ENCODE measurements at places on chromosomes 3 and 15. TPM values are rescaled to one million over a fixed set of nuclear protein-coding genes. Genes with fewer than 3 reads are reported as not detected.

Gene CNTN4
- total RNA-seq = 6.8 TPM

Gene CNTN6
- total RNA-seq = 3.3 TPM

Gene ROBO2
- total RNA-seq = 7.2 TPM

DNA sequence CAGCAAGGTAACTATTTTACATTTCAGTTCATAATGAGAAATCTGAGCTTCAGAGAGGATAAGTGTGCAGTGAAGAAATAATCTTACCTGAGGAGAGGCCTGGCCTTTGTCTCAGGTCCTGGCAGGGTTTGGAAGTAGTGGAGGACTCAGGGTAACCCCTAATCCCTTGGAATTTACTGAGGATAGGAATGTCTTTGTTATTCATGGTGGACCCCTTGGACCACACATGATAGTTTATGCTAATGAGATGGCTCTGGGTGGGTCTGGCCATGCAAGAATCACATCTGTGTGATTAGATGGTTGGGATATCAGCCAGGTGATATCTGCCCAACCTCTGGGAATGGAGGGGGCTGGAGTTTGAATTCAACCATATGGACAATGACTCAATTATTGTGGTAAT, 65.0 kb upstream of the DAZL start:
- H3K27ac ChIP-seq = no peak overlapping the region
- DNase-seq = no peak
- no peaks in the 10 kb centered on the region for H3K36me3 ChIP-seq

DNA sequence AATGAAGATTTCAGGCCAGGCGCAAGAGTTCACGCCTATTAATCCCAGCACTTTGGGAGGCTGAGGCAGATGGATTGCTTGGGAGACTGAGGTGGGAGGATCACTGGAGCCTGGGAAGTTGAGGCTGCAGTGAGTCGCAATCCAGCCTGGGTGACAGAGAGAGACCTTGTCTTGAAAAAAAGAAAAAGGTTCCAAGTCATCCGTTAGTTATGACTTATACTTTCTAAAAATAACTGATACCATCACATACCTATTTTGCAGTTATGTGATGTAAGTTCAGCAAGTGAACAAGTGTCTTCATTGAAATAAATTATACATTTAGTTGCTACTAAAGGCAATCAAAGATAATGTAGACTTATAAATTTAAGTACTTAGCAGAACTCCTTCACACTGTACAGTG, 22.1 kb downstream of the CLPX start:
- no peaks in the 10 kb centered on the region for H3K27me3 ChIP-seq
- no peak for DNase-seq
- peaks cover 15% of the 10 kb centered on the region for H3K36me3 ChIP-seq

DNA sequence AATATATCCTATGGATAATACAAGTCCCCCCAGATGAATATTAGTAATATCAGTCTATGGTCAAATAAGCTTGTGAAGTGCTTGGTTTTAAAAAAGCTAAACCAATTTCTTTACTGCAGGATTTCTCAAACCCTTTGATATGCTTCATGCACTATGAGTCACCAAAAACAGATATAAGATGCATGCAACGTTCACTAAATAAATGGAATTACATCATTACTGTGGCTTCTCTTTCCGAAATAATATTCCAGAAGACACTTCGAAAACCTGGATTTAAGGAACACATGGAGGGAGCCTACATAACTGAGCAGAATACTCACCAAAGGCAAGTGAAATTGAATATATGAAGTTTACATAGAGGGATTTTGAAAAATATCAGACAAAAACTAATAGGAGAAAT, 126.3 kb upstream of the ABI3BP start:
- H3K27me3 ChIP-seq = no peaks in the 10 kb centered on the region
- H3K36me3 ChIP-seq = no peaks in the 10 kb centered on the region
- H3K4me1 ChIP-seq = no peaks in the 10 kb centered on the region
- H3K4me3 ChIP-seq = no peak overlapping the region

GRCh38 chr3:45817831-45818522, 21.6 kb upstream of the SLC6A20 start:
- H3K27ac ChIP-seq = peak overlapping the region; percentile 59
- peak; percentile 93 for DNase-seq
- H3K27me3 ChIP-seq = no peaks in the 10 kb centered on the region

DNA sequence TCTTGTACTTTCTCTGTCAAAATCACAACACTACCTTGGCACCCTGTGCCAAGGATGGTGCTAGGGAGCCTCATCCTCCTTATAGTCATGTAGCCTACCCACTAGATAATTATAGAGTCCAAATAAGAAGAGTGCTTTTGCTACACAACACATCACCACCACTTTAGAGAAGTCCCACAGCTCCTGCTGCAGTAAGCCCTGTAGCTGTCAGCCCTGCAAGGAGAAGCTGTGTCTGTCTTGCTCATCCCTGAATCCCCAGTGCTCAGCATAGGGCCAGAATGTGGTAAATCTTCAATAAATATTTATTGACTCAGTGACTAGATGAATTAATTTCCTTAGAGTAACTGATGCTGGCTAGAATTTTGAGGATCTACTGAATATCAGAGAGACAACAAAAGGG, 190.8 kb downstream of the ZNF621 start:
- no peak overlapping the region for H3K27ac ChIP-seq
- H3K4me1 ChIP-seq = peaks cover 4% of the 10 kb centered on the region
- no peak for DNase-seq
- no peaks in the 10 kb centered on the region for H3K36me3 ChIP-seq
- H3K4me3 ChIP-seq = no peak overlapping the region

DNA sequence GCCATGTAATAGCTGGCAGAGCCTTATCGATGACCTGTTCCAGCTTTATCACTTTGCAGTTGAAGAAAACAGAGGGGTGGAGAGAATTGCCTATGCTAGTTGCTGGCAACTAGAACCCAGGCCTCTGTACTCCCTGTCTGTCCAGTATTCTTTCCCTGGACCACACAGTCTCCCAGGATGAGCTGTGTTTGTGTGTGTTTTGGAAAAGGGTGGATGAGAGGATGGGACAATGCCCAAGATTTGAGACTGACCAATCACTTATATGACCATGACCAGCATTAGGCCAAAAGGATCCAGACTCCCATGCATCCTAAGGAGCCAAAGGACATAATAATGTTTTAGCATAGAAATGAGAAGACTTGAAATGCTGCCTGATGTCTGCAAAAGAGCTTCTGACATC, 102.6 kb downstream of the CD200R1L start:
- H3K27me3 ChIP-seq = no peaks in the 10 kb centered on the region
- H3K4me1 ChIP-seq = peaks cover 8% of the 10 kb centered on the region
- H3K4me3 ChIP-seq = no peak overlapping the region
- peak; percentile 91 for DNase-seq
- no peaks in the 10 kb centered on the region for H3K36me3 ChIP-seq

DNA sequence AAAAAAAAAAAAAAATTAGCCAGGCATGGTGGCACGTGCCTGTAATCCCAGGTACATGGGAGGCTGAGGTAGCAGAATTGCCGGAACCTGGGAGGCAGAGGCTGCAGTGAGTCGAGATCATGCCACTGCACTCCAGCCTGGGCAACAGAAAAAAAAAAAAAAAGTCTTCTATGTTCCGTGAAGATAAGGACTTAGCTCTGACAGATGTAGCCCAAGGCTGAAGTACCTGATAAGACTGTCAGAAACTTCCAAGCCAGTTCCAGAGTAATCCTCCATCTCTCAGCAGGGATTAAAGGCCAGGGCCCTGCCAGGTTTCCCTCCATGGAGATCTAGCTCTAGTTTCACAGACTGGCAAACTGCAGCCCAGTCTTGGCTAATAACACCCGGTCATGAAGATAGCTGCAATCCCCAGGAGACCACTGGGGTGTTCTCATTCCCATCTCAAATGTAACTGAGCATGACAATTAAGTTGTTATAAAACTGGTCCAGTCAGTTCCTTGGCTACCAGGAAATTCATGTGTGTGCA, 8.5 kb downstream of the CDCP1 start:
- H3K4me1 ChIP-seq = peaks cover 3% of the 10 kb centered on the region
- H3K27ac ChIP-seq = no peak overlapping the region
- H3K27me3 ChIP-seq = peaks cover 8% of the 10 kb centered on the region
- no peak overlapping the region for H3K4me3 ChIP-seq
- no peaks in the 10 kb centered on the region for H3K36me3 ChIP-seq

GRCh38 chr15:57732526-57733331, 26.2 kb downstream of the POLR2M start:
- no peaks in the 10 kb centered on the region for H3K36me3 ChIP-seq
- H3K4me1 ChIP-seq = peaks cover 6% of the 10 kb centered on the region
- H3K4me3 ChIP-seq = no peak overlapping the region
- H3K27me3 ChIP-seq = no peaks in the 10 kb centered on the region

DNA sequence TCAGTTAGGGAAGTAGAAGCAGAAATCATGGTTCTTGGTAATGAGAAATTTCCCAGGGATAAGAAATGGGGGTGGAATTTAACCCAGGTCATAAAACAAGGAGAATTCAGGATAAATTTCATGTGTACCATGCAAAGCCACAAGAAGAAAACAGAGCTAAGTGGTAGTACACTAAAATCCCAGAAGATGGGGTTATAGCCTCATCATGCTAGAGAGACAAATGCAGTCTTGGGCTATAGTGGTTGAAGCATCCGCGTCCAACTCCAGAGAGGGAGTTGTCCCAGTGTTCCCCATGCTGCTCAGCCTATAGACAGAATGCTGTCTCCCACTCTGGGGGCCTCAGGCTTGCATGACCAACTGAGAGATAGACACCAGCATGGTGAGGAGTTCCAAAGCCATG, 36.2 kb upstream of the CLRN1 start:
- H3K27ac ChIP-seq = no peak overlapping the region
- peaks cover 3% of the 10 kb centered on the region for H3K4me1 ChIP-seq
- DNase-seq = peak; percentile 81
- H3K27me3 ChIP-seq = no peaks in the 10 kb centered on the region

DNA sequence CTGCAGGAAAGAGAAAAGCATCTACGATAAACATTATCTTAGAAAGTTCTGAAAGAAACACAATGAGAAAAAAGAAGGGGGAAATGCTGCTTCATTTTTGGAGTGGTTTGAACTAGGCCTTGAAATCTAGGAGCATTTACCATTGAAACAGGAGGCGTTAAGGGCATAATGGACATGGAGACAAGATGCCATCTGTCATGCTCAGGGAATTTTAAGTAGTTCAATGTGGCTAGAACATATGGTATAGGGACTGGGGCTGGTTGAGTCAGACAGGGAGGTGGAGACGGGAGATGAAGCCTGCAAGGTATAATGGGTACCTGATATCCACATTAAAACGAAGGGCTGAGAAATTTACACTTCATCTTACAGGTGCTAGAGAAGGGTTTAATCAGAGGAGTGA, 10.4 kb upstream of the PLAAT1 start:
- H3K4me1 ChIP-seq = no peaks in the 10 kb centered on the region
- DNase-seq = no peak
- no peaks in the 10 kb centered on the region for H3K27me3 ChIP-seq
- no peaks in the 10 kb centered on the region for H3K36me3 ChIP-seq

DNA sequence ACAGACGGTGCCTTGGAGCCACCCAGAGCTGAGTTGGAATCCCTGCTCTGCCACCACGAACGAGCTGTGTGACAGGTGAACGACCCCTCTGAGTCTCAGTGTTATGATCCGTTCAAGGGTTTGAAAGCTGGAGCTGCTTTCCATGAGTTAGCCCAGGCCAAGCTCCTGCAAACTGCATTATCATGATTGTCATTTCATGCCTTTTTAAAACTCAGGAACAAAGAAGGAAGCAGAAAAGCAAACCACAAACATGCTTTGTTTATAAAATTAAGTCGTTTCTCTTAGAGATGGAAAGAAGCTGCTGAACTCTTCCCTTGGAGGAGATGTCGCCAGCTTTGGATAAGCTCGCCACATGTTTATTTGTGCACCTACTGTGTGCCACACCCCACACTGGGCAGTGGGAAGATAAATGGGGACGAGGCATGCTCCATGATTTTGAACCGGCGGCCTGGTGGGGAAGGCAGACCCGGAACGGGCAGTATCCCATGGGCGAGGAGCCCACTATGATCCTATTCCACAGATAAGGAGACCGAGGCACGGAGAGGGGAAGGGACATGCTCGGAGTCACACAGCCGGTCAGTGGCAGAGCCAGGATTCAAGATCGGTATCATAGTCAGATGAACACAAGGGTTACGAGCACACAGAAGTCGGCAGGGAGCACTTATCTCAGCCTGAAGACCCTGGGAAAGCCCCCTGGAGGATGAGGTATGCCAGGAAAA, 15.9 kb downstream of the HRH1 start:
- H3K36me3 ChIP-seq = no peaks in the 10 kb centered on the region
- H3K27me3 ChIP-seq = no peaks in the 10 kb centered on the region
- peaks cover 8% of the 10 kb centered on the region for H3K4me1 ChIP-seq
- H3K27ac ChIP-seq = no peak overlapping the region
- no peak for DNase-seq
- H3K4me3 ChIP-seq = no peak overlapping the region

GRCh38 chr15:73607405-73607804, 25.8 kb downstream of the NPTN start:
- DNase-seq = no peak
- no peaks in the 10 kb centered on the region for H3K36me3 ChIP-seq
- no peak overlapping the region for H3K27ac ChIP-seq
- H3K4me1 ChIP-seq = peaks cover 9% of the 10 kb centered on the region
- no peaks in the 10 kb centered on the region for H3K27me3 ChIP-seq

DNA sequence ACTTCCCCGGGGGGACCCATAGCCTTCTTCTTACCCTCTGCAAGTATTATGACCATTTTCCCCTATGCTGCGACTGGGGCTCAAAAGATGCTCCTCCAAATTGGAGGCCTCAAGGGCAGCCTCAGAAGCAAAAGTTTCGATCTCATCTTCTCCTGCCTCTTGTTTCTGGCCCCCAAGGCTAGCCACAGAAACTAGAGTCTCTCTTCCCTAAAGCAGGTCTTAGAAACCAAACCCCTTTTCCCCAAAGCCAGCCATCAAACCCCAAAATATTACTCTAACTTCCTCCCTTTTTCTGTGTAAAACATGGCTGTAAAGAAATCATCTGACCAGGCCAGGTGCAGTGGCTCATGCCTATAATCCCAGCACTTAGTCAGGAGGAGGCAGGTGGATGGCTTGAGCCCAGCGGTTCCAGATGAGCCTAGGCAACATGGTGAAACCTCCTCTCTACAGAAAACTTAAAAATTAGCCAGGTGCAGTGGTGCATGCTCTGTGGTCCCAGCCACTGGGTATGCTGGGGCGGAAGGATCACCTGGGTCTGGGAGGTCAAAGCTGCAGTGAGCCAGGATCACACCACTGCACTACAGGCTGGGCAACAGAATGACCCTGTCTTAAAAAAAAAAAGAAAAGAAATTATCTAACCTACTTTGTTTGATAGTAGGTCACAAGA, 36.7 kb upstream of the MFGE8 start:
- H3K27ac ChIP-seq = no peak overlapping the region
- no peak for DNase-seq
- H3K36me3 ChIP-seq = no peaks in the 10 kb centered on the region
- H3K27me3 ChIP-seq = peaks cover 2% of the 10 kb centered on the region

GRCh38 chr3:110198717-110199587, 861.6 kb upstream of the DPPA4 start:
- no peaks in the 10 kb centered on the region for H3K36me3 ChIP-seq
- H3K27ac ChIP-seq = no peak overlapping the region
- no peak for DNase-seq
- no peaks in the 10 kb centered on the region for H3K4me1 ChIP-seq
- no peak overlapping the region for H3K4me3 ChIP-seq
- H3K27me3 ChIP-seq = no peaks in the 10 kb centered on the region

GRCh38 chr3:15367059-15367458, 34.7 kb upstream of the SH3BP5 start:
- H3K27ac ChIP-seq = no peak overlapping the region
- H3K4me1 ChIP-seq = peaks cover 1% of the 10 kb centered on the region
- no peaks in the 10 kb centered on the region for H3K36me3 ChIP-seq
- no peak for DNase-seq
- H3K27me3 ChIP-seq = no peaks in the 10 kb centered on the region
- no peak overlapping the region for H3K4me3 ChIP-seq

GRCh38 chr3:195030791-195031321, 240.1 kb downstream of the XXYLT1 start:
- peak; percentile 33 for DNase-seq
- no peaks in the 10 kb centered on the region for H3K36me3 ChIP-seq
- no peak overlapping the region for H3K4me3 ChIP-seq
- no peaks in the 10 kb centered on the region for H3K27me3 ChIP-seq
- peaks cover 5% of the 10 kb centered on the region for H3K4me1 ChIP-seq
